Ascending aorta (tissue), 2 donors: ENCODE measurements at places on chromosomes 16 and 17.

GRCh38 chr17:38702916-38703741 is 1.9 kb upstream of the MLLT6 start:
- H3K4me3 ChIP-seq = peak overlapping the region; percentile 98
- H3K4me1 ChIP-seq = peaks cover 4% of the 10 kb centered on the region
- H3K27me3 ChIP-seq = no peaks in the 10 kb centered on the region
- H3K27ac ChIP-seq = peak overlapping the region; percentile 93
- no peak for DNase-seq

DNA sequence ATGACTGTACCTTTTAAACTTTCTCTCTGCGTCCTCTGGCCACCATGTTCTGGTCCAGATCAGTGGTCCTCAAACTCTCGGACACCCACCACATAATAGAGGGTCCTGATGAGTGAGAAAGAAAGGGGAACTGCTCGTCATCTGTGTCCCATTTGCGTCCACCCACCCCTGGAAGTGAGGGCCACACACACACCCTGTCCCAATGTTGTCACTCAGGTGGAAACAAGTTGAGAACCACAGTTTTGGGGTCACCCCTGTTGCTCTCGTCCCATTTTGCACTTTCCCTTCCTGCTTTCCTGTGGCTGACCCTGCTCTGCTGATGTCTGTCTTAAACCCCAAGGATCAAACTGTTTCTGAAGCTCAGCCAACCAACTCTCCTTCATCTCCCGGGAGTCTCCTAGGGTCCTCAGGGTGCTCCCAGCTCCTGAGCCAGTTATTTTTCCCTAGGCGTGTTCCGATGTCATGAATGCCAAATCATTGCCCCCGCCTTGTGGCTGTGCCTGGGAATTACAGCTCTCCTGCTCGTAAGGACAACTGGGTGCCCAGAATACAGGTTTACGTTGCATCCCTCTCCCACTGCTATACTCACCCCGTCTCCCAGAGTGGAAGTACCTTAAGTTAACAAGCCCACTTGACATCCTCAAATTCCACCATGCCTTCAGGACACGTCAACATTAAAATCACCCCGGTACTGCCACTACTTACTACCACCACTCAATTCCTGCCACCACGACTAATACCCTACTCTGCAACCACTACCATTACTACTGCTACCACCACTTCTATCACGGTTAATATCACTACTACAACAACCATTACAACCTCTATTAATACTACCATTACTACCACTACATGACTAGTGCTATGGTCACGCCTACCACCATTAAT is 26.0 kb upstream of the HNF1B start:
- H3K27me3 ChIP-seq = no peaks in the 10 kb centered on the region
- no peak for DNase-seq
- no peaks in the 10 kb centered on the region for H3K36me3 ChIP-seq
- no peaks in the 10 kb centered on the region for H3K4me1 ChIP-seq
- no peak overlapping the region for H3K4me3 ChIP-seq
- no peak overlapping the region for H3K27ac ChIP-seq

DNA sequence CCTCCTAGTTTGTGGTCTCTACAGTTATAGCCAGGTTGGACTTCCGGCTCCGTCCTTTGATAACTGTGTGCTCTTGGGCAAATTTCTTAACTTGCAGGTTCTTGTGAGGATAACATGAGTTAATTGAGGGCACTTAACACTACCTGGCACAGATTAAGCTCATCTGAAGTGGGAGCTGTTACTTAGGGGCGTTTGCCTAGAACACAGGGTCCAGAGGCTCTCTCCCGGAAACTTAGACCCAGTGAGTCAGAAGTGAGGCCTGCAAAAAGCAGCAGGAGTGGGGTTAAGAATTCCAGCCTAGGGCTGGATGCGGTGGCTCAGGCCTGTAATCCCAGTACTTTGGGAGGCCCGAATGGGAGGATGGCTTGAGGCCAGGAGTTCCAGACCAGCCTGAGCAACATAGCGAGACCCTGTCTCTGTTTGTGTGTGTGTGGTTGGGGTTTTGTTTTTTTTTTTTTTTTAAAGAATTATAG is 1.4 kb downstream of the MVP start:
- H3K36me3 ChIP-seq = no peaks in the 10 kb centered on the region
- DNase-seq = no peak
- peaks cover 54% of the 10 kb centered on the region for H3K4me1 ChIP-seq

DNA sequence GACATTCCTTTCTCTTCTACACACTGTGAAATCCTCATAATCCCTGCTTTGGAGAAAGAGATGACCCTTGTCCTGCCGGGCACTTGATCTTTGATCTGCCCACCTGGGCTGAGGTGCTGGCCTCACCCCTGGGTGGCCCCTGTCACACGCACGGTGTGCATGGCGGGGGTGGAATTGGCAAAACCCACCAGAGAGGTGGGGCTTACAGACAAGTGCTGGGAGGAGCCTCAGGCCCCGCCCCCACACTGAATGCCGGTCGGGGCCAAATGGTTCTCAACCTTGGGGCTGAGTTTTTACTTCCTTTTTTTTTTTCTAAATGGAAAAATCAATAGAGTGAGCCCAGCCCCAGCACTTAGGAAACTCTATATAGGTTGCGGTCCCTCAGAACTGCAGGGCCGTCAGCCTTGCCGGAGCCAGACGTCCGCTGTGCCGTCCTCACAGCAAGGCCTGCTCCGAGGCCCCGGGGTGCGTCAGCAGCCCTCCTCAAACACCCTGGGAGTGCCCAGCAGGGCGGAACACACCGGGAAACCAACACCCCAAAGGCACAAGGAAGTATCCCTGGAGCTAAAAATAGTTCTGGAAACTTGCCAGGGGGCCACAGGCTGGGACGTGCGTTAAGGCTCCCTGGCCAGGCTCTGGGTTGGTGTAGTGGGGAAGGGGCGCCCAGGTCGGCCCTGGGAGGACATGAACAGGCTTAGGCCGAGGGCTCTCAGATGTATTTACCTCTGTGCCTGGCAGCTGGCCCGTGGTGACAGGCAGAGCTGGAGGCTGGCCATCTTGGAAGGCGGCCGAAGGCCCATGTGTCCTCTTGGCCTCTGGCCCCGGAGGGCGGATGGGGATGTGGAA is 11.0 kb downstream of the GPRC5C start:
- peaks cover 22% of the 10 kb centered on the region for H3K36me3 ChIP-seq
- H3K4me3 ChIP-seq = peak overlapping the region; percentile 14
- DNase-seq = peak; percentile 69
- peaks cover 58% of the 10 kb centered on the region for H3K4me1 ChIP-seq

DNA sequence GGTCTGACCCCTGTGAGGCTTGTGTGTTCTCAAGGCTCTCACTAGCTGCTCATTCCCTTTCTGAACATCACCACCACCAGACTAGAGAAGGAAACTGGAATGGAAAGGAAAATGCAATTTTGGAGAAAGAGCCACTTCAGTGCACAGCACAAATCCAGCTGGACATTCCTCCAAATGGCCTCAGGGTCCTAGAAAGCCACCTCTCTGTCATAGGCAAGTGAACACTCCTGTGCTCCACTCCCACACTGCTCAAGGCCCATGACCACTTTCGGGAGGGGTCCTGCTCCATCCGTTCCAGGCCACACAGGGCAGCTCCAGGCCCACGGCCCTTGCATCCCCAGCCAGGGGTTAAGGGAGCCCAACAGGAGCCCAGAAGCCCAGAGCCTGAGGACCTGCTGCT is 2.6 kb downstream of the LRRC75A start:
- H3K4me1 ChIP-seq = no peaks in the 10 kb centered on the region
- no peak overlapping the region for H3K27ac ChIP-seq
- no peak for DNase-seq
- H3K36me3 ChIP-seq = no peaks in the 10 kb centered on the region

GRCh38 chr17:65783845-65784334 is 222.4 kb upstream of the AXIN2 start:
- no peak overlapping the region for H3K27ac ChIP-seq
- H3K27me3 ChIP-seq = no peaks in the 10 kb centered on the region
- peaks cover 6% of the 10 kb centered on the region for H3K4me1 ChIP-seq
- DNase-seq = no peak

GRCh38 chr17:56785405-56785804 is 48.3 kb downstream of the C17orf67 start:
- peaks cover 2% of the 10 kb centered on the region for H3K4me1 ChIP-seq
- H3K27ac ChIP-seq = no peak overlapping the region
- H3K4me3 ChIP-seq = no peak overlapping the region
- no peak for DNase-seq
- H3K36me3 ChIP-seq = no peaks in the 10 kb centered on the region

GRCh38 chr17:61201211-61201610 is 198.4 kb upstream of the TBX2 start:
- H3K27me3 ChIP-seq = no peaks in the 10 kb centered on the region
- peak overlapping the region; percentile 46 for H3K4me3 ChIP-seq
- H3K4me1 ChIP-seq = peaks cover 27% of the 10 kb centered on the region
- H3K27ac ChIP-seq = peak overlapping the region; percentile 73
- no peak for DNase-seq
- no peaks in the 10 kb centered on the region for H3K36me3 ChIP-seq

GRCh38 chr17:65442250-65442649 is 119.2 kb downstream of the AXIN2 start:
- no peak for DNase-seq
- H3K4me3 ChIP-seq = no peak overlapping the region
- H3K27me3 ChIP-seq = no peaks in the 10 kb centered on the region
- H3K4me1 ChIP-seq = no peaks in the 10 kb centered on the region
- H3K36me3 ChIP-seq = no peaks in the 10 kb centered on the region
- H3K27ac ChIP-seq = no peak overlapping the region

DNA sequence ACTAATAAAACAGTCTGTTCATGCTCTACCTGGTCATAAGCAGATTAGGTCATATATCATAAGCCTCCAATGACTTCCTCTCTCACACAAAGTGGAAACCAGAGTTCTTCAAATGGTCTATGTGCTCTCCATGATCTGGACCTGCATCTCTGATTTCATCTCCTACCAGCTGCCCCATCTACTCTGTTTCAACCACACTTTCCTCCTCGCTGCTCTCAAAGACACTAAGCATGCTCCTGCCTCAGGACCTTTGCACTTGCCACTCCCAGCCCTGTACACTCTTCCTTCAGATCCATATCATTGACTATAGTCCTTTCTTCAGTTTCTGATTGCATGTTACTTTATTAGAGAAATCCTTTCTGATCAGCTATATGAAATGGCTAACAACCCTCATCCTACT is 196.8 kb downstream of the PHKB start:
- no peaks in the 10 kb centered on the region for H3K27me3 ChIP-seq
- no peak overlapping the region for H3K4me3 ChIP-seq
- no peak overlapping the region for H3K27ac ChIP-seq
- H3K36me3 ChIP-seq = peaks cover 29% of the 10 kb centered on the region

GRCh38 chr16:12426122-12426521 is 377.6 kb downstream of the CPPED1 start:
- no peak overlapping the region for H3K4me3 ChIP-seq
- H3K36me3 ChIP-seq = peaks cover 9% of the 10 kb centered on the region
- no peaks in the 10 kb centered on the region for H3K27me3 ChIP-seq
- no peak overlapping the region for H3K27ac ChIP-seq

DNA sequence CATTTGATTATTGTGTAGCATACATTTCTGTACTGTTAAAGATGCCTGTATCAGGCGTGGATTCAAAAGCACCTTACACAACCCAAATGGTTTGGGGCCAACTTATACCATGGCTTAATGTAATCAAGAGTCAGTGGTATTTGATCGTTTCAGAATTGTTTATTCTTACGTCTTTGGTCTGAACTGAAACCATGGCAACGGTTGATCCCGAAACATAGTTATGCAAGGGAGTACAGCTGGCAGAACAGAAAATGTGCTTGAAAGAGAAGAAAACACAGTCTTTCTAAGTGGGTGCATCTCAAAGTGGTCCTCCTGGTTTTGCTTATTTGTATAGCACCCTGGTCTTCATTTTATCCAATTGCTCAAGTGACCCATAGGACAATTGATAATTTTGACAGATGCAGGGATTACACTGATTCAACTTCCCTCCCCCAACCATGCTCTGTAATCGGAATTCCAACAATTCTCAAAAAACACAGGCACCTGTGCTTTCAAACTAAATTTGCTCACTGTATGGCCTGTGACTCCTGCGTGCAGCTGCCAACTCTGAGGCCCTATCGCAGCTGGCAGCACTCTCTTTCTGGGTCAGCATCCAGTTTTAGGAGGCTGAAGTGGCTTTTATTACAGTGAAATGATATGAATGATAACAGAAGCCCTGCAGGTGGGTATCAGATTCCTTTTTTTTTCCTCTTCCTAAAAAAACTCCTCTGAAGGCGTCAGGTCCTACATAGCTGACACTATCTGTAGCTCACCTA is 77.0 kb upstream of the AXIN2 start:
- DNase-seq = no peak
- no peak overlapping the region for H3K27ac ChIP-seq
- no peaks in the 10 kb centered on the region for H3K27me3 ChIP-seq
- H3K4me1 ChIP-seq = no peaks in the 10 kb centered on the region
- H3K36me3 ChIP-seq = no peaks in the 10 kb centered on the region

- DNase-seq = no peak
- no peak overlapping the region for H3K4me3 ChIP-seq
- H3K27ac ChIP-seq = no peak overlapping the region
- H3K27me3 ChIP-seq = no peaks in the 10 kb centered on the region
- H3K4me1 ChIP-seq = no peaks in the 10 kb centered on the region
Measured at GRCh38 chr16:78659668-78660217, 560.3 kb downstream of the WWOX start.

DNA sequence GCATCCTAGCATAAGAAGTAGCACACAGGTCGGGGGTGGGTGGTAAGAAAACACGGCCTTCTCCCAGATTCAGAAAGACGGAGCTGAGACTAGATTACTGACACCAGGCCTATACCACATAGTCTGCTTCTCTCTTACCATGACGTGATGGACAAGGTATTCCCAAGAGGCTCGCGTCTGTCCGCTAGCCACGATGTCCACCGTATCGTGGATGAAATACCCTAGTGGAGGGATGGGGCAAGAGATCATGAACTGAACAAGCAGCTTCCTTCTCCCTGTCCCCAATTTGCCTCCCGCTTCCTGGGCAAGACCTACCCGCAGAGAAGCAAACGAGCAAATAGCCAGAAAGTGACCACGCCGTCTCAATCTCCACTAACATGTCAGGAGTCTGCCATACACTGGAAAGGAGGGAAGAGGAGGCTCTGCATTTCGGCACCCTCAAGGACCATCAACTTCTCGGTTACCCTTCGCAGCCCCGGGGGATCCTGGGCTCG is 820 bp downstream of the TLCD1 start:
- peak overlapping the region; percentile 83 for H3K4me3 ChIP-seq
- H3K4me1 ChIP-seq = peaks cover 17% of the 10 kb centered on the region
- H3K27ac ChIP-seq = peak overlapping the region; percentile 93
- H3K27me3 ChIP-seq = no peaks in the 10 kb centered on the region
- DNase-seq = no peak

DNA sequence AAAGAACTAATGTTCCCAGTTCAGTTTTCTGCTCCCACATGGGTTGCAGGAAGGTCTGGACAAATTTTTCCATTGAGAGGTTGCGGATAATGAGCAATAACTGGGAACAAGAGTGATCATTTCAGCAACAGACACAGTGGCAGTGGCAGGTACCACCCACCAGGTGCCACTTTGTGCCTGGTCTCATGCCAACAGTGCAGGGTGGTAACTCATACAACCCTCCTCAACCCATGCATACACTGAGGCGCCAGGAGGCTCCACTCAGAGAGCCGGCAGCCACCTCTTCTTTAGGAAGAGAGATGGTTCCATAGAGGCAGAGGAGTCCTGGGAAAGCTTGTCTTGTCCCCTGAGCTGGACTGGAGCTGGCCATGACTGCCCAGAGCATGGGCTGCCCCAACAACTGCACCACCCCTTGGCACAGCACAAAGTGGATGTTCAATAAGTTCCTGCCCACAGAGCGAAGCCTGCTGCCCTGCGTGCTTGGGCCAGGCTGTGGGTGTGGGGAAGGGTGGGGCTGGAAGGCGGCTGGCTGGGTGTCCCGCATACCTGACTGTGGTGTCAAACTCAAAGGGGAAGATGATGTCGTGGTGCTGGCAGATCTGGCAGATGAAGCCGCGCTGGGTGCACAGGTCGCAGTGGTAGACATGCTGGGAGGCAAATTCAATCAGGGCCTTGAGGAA is 6.4 kb upstream of the ARHGAP27 start:
- H3K36me3 ChIP-seq = peaks cover 46% of the 10 kb centered on the region
- H3K4me3 ChIP-seq = no peak overlapping the region
- no peak for DNase-seq
